ENCODE measurements at places on chromosomes 1 and 21. TPM values are rescaled to one million over a fixed set of nuclear protein-coding genes. Genes with fewer than 3 reads are reported as not detected.

REN gene
- 1.4 TPM for total RNA-seq

DNA sequence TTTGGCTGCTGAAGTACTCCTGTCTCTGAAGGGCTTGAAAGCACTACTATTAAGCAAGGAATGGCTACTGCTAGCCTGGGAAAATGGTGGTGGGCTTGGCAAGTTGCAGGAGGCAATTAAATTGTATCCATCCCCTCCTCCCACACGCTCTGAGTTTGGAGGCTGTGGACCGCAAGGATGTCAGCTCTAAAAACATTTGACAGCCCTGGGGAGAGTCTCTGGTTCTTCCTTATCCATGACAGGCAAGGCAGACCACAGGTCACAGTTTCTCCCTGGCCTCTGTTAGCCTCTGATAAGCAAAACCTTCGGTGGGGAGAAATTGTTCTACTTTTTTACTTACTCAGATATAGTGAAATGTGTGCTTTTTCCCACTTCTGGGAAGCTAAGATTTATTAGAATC lies 46.6 kb downstream of the S1PR1 start:
- no peak for DNase-seq

DNA sequence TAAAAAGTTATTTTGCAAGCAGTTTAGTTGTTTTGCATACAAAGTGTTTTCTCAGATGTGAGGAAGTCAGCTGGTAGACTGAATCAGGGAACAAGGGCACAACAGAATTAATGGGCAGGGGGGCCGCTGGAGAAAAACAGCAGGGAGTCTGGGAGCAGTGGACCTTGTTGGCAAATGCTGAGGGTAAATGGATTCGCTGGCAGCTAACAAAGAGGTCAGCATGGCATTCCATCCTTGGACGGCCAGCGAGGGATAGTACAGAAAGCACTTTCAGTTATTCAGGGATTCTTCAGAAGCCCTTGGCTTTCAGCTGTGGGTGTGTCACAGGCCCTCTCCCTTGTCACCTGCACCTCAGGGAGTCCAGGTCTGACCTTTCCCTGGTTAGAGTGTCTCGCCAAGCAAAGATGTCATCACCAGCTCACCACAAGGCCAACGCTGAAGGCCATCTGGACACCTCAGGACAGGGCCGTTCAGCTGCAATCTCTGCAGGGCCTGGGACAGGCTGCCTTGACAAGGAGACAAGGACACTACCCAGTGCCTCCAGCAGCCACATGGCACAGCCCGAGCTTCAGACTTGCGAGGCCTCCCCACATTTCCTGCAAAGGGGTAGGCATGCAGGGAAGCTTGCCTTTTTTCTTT lies 90.4 kb downstream of the KCNN3 start:
- no peak for DNase-seq

DNA sequence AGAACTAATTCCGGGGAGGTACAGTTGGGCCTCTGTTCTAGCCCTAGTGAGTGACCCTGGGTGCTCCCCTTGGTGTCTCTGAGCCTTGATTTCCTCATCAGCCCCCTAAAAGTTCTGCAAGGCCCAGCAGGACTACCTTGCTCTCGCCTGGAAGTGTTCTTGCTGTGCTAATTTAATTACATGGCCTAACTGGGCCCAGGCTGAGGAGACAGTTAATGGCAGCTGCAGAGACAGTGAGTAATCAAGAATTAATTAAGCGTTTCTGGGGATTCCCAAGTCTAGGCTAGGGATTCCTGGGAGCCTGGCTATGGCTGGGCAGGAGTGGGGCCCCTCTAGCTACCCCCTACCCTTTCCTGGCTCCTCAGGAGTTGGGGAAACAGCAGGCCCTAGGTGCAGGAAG lies 24.7 kb upstream of the DMBX1 start:
- DNase-seq = no peak

FMO4 gene
- 1.8 TPM for total RNA-seq

DNA sequence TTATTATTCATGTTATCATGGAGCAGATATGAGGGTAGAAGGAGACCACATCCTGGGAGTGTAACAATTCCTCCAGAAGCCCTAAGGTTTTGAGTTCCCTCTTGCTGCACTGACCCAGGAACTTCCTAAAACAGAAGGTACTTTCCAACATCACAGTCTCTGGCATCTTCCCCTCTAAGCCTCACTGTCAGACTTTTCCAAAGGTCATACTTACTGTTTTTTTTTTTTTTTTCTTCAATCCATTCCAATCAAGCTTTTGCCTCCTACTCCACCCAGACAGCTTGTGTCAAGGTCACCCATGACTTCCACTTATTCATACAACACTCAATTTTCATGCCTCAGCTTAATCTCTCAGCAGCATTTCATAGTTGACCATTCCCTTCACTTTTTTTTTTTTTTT lies 18.4 kb upstream of the UQCRHL start:
- DNase-seq = no peak

SERPINC1 gene
- total RNA-seq = not detected

PLPPR4 gene
- 1.9 TPM for total RNA-seq

DNA sequence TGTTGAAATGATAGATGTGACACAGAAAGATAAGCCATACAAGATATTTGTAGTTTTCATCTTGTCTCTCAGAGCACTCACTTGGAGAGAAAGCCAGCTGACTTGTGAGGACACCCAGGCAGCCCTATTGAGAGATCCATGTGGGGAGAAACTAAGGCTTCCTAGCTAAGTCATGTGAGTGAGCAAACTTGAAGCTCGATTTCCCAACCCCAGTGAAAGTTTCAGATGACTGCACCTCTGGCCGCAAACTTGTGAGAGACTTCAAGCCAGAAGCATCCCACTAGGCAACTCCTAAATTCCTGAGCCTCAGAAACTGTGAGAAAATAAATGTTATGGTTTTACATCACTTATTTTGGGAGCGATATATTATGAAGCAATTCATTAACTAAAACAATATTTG lies 832.3 kb downstream of the LTN1 start:
- DNase-seq = no peak

RGS7 gene
- total RNA-seq = not detected

DNA sequence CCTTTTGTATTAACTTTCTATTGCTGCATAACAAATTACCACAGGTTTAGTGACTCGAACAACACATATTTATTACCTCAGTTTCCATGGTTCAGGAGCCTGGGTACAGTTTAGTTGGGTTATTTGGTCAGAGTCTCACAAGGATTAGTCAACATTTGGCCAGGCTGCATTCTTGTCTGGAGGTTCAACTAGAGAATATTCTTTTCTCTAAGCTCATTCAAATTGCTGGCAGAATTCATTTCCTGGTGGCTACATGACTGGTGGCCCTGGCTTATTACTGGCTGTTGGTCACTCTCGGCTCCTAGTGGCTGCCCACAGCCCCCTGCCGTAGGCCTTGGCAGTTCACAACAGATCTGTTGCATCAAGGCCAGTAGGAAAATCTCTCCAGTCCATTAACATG lies 81.1 kb upstream of the ADAR start:
- DNase-seq = no peak

- DNase-seq = no peak
Observed at GRCh38 chr1:169809370-169810095, 14.8 kb upstream of the METTL18 start.

Data from omental fat pad (tissue), 4 donors.